ENCODE measurements at places on chromosomes 2 and 18.

GRCh38 chr2:39546409-39546808, 109.3 kb upstream of the MAP4K3 start:
- H3K27me3 ChIP-seq, result no peaks in the 10 kb centered on the region
- no peak for DNase-seq
- H3K4me1 ChIP-seq, result no peaks in the 10 kb centered on the region
- no peak overlapping the region for H3K27ac ChIP-seq

DNA sequence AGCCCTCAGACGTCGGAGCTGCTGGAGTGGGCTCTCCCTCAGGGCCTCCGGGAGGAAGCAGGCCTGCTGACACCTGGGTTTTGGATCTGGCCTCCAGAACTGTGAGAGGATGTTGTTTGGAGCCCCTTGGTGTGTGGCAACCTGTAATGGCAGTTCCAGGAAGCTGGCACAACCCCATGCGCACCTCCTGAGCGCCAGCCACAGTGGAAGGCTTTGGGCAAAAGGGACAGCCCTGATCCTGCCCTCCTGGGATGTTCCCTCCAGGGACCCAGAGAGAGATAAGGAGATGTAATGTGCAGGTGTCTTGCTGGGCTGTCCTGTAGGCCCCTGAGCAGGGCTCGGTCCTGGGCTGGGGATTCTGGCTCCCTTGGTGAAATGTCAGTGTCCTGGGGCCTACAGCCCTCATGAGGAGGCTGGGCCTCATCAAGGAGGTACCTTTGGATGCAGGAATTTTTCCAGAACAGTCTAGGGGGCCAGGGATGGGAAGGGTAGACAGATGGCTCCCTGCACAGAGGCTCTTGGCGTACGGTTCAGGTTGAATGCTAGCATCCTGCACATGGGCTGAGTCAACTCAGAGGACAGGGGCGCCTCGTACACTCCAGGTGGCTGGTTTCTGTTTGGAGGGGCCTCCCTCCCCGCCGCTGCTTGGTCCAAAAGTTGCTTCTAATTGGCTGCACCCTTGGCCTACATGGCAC, 61.1 kb downstream of the ASB1 start:
- H3K27ac ChIP-seq, result no peak overlapping the region
- no peaks in the 10 kb centered on the region for H3K27me3 ChIP-seq
- no peak overlapping the region for H3K4me3 ChIP-seq
- no peak for DNase-seq
- H3K4me1 ChIP-seq, result no peaks in the 10 kb centered on the region
- H3K36me3 ChIP-seq, result no peaks in the 10 kb centered on the region

- H3K27me3 ChIP-seq, result no peaks in the 10 kb centered on the region
- no peaks in the 10 kb centered on the region for H3K4me1 ChIP-seq
- DNase-seq, result no peak
- no peaks in the 10 kb centered on the region for H3K36me3 ChIP-seq
- H3K27ac ChIP-seq, result no peak overlapping the region
These were observed 459.4 kb downstream of the EPHA4 start for GRCh38 chr2:221112744-221113143.

DNA sequence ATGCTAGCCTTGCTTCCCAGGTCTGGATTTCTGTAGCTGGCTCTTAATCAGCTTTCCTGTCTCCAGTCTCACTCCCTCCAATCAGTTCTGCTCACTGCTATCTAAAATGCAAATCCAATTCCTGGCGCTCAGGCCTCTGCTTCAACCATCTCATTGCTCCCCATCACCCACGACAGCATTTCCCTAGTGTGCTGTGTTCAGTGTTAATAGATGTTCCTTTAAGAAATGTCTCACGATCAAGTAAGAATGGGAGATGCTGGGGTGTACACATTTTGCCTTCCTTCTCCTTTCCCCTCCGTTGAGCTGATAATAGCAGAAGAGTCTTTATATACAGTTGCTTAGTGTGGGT, 1.6 kb upstream of the PUM2 start:
- no peak for DNase-seq
- H3K4me3 ChIP-seq, result no peak overlapping the region
- H3K4me1 ChIP-seq, result peaks cover 18% of the 10 kb centered on the region
- no peaks in the 10 kb centered on the region for H3K27me3 ChIP-seq
- peak overlapping the region; percentile 3 for H3K27ac ChIP-seq

DNA sequence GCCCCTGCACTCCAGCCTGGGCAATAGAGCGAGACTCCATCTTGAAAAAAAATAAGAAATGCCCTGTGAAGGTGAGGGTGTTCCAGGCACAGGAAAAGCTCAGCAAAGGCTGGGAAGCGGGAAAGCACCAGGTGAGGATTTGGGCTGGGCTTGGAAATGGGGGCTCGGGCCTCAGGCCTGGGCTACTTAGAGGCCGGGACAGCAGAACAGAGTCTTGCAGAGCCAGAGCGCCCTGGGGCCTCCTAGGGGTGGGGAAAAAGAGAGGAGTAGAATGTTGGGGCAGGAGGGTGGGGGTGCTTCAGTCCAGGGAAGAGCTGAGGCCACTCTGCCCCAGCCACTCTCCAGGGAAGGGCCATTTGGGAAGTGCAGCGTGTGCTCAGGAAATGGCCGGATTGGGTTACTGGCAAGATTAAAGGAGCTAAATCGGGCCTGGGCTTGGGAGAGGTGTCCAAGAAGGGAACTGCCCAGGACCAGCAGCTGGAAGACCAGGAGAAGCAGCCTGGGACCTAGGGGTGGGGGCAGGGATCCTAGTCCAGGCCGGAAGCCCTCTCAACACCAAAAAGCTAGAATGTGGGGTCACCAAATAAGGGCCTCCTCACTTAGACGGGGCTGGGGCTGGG, 13.8 kb upstream of the DES start:
- DNase-seq, result no peak
- no peaks in the 10 kb centered on the region for H3K27me3 ChIP-seq
- H3K27ac ChIP-seq, result no peak overlapping the region
- no peaks in the 10 kb centered on the region for H3K36me3 ChIP-seq
- peaks cover 18% of the 10 kb centered on the region for H3K4me1 ChIP-seq

- no peaks in the 10 kb centered on the region for H3K27me3 ChIP-seq
- H3K36me3 ChIP-seq, result no peaks in the 10 kb centered on the region
- H3K4me3 ChIP-seq, result no peak overlapping the region
These were observed 215.2 kb downstream of the RAD51AP2 start for GRCh38 chr2:17303054-17303453.

GRCh38 chr2:49240608-49241007, 86.3 kb upstream of the FSHR start:
- no peak for DNase-seq
- H3K36me3 ChIP-seq, result no peaks in the 10 kb centered on the region
- H3K4me1 ChIP-seq, result no peaks in the 10 kb centered on the region
- H3K27ac ChIP-seq, result no peak overlapping the region
- H3K4me3 ChIP-seq, result no peak overlapping the region
- no peaks in the 10 kb centered on the region for H3K27me3 ChIP-seq

GRCh38 chr2:63764630-63765029, 77.1 kb upstream of the UGP2 start:
- H3K27me3 ChIP-seq, result no peaks in the 10 kb centered on the region
- no peak overlapping the region for H3K27ac ChIP-seq
- no peaks in the 10 kb centered on the region for H3K36me3 ChIP-seq
- peaks cover 2% of the 10 kb centered on the region for H3K4me1 ChIP-seq
- no peak overlapping the region for H3K4me3 ChIP-seq
- no peak for DNase-seq

- DNase-seq, result no peak
- no peaks in the 10 kb centered on the region for H3K27me3 ChIP-seq
- no peak overlapping the region for H3K4me3 ChIP-seq
- no peaks in the 10 kb centered on the region for H3K4me1 ChIP-seq
- H3K36me3 ChIP-seq, result no peaks in the 10 kb centered on the region
These were observed 245.8 kb downstream of the KCNS3 start for GRCh38 chr2:18124116-18124835.

GRCh38 chr2:45938649-45939511, 287.4 kb downstream of the PRKCE start:
- H3K36me3 ChIP-seq, result no peaks in the 10 kb centered on the region
- DNase-seq, result peak; percentile 95
- no peak overlapping the region for H3K27ac ChIP-seq
- H3K4me3 ChIP-seq, result no peak overlapping the region
- peaks cover 10% of the 10 kb centered on the region for H3K4me1 ChIP-seq

- H3K4me3 ChIP-seq, result no peak overlapping the region
- no peak overlapping the region for H3K27ac ChIP-seq
- H3K27me3 ChIP-seq, result no peaks in the 10 kb centered on the region
- H3K4me1 ChIP-seq, result no peaks in the 10 kb centered on the region
These were observed 162.4 kb downstream of the DSEL start for GRCh38 chr18:67354091-67354490.

DNA sequence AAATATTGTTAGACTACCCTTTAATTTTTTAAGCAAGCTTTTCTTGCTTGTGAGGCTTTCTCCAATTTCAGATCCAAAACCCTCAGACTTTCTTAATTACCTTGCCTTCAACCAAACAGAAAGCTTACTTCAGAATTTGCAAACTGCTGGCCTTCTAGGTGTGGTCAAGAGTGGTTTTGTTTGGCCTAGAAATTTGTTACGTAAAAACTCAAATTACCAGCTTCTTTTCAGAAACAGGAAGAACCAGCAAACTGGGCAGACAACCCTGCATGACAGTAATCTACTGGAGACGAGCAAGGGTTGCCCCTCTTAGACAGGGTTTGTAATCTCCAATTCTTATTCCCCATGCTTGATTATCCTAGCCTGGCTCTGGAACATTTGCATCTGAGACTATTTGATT, 27.1 kb downstream of the SRBD1 start:
- H3K27me3 ChIP-seq, result no peaks in the 10 kb centered on the region
- H3K27ac ChIP-seq, result no peak overlapping the region
- no peaks in the 10 kb centered on the region for H3K36me3 ChIP-seq
- H3K4me1 ChIP-seq, result no peaks in the 10 kb centered on the region

All from trophoblast cell (in vitro differentiated cells and primary cell).